Caki2 (cell line): ENCODE measurements at places on chromosomes 11 and 22.

GRCh38 chr11:59708537-59708936, 5.1 kb downstream of the OR10V1 start:
- DNase-seq: no peak

- no peak for DNase-seq
Measured at GRCh38 chr11:7278314-7278917, 26.7 kb downstream of the SYT9 start.

DNA sequence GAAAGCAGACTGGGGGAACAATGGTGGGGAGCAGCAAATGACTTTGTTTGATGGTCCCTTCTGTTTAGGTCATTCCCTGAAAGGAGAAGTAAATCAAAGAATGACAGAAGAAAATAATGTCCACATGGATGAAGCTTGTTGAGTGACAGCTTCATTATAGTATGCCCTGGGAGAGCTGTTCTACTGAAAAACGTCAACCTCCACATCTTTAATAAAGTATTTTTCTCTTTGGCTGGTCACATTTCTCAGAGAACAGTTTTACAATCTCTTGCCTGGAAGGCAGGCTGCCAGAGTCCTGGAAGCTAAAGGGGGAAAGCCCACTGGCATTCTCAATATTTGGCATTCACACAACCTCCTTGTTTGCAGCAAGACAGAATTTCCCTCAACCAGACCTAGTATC, 287.9 kb downstream of the SWAP70 start:
- no peak for DNase-seq

GRCh38 chr22:23281406-23282088, 101.2 kb downstream of the BCR start:
- DNase-seq: no peak

GRCh38 chr11:85680897-85681296, 5.1 kb downstream of the CCDC89 start:
- peak; percentile 18 for DNase-seq

GRCh38 chr11:12356944-12357655, 20.3 kb upstream of the PARVA start:
- no peak for DNase-seq

DNA sequence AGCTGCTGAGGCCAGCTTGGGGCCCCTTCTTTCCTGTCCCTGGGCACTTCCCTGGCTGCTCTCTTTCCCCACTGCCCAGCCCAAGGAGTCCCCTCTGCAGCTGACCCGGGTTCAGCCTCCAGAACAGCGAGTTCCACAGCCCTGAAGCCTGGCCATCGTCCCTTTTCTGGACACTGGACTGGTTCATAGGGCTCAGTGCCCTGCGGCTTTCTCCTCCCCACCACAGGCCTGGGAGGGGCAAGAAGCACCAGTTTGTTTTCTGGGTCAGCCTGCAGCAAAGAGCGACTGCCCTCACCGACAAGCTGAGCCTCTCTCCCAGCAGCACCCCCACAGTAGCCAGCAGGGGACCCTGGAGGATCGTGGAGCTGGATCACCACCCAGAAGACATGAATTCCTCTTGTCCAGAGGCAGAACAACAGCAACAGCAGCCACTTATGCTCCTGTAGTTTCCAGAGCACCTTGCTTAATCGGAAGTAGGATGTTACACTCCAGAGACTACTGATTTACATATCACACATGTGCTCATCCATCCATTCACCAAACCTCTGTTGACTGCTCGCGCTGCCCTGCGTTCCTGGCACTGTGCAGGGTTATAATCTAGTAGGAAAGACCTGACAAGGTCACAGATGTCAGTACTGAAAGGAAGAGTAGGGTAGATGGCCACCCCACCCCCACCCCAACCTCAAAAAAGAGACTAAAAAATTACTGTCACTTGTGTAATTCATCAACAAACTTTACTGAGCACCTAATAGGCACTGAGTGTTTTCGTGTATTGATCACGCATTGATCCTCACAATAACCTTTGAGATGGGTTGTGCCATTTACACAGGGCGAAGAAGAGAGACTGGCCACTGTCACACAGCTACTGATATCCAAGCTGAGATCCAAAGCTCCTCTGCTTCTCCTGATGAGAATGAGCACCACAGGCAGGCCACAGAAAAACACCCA, 13.0 kb upstream of the CXCR5 start:
- DNase-seq: peak; percentile 72

GRCh38 chr11:10263929-10264328, 30.1 kb downstream of the SBF2 start:
- DNase-seq: no peak

GRCh38 chr22:45843031-45843430, 133.9 kb downstream of the WNT7B start:
- DNase-seq: no peak

- no peak for DNase-seq
Measured at GRCh38 chr11:109696191-109696897, 274.4 kb downstream of the C11orf87 start.

DNA sequence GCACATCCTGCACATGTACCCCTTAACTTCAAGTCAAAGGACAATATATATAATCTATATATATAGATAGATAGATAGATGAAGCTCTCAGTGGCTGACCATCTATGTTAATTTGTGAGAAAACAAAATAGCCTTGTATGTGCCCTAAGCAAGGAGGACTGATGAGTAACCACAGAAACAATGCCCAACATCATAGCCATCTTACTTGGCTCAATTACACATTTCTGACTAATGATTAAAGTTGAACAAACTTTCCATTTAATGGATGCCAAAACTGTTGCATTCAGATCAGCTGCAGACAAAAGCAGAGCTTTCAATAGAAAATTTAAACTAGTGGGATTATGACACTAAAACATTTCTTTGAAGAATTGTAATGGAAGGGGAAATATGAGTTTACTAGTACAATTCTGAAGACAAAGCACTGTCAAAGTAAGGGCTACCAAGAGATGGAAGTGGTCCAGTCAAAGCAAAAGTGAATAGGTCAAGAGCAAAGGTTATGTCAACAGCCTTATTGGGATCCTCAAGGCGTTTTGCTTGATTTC, 1188.2 kb upstream of the RAG2 start:
- peak; percentile 51 for DNase-seq

DNA sequence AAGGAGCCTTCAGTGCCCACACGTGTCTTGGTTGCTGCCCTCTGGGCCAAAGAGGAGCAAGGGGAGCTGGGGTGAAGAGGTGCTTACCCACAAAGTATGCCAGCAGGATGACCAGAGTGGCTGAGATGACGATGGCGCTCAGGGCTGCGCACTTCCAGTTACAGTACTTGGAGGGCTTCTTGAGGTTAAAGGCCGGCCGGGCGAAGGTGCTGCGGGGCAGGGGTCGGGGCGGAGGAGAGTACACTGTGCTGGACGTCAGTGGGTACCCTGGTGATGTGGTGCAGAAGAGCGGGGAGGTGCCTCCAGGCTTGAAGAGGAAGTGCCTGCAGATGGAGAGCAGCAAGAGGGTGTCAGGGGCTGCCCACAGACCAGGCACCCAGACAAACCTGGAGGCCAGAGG, 315.0 kb upstream of the NARS2 start:
- no peak for DNase-seq

- DNase-seq: no peak
Measured at GRCh38 chr22:17647991-17648390, 9.4 kb downstream of the BCL2L13 start.

DNA sequence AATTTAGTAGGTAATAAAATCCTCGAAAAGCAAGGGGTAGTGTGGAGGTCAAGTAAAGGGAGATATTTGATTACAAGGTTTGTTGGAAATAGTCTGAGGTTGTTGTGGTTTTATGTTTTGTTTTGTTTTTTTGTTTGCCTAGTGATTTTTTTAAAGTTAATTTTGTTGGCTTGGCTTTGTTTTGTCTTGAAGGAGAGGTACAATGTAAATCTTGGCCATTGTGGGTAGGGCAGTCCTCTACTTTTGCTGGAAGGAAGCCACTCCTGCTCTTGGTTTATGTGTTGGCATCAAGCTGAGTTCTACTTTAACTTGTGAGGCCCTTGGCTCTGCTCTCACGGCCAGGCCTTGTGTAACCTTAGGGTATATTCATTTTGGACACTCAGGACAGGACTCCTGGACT, 3.2 kb downstream of the AMOTL1 start:
- no peak for DNase-seq

DNA sequence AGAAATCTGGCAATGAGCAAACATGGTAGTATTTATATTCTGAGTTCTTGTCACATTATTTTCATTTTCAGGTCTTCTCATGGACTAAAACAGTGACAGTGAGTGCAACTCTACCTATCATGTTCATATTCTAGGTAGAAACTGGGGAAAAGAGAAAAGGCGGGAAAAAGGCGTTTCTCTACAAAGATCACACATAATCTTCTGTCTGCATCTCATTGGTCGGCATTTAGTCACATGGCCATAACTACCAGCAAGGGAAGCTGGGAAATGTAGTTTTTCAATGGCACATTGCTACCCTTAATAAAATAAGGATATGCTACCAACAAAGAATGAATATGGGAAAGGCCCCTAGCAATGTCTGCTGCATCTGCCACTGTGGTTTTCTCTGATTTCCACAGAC, 57.6 kb upstream of the B3GAT1 start:
- no peak for DNase-seq

DNA sequence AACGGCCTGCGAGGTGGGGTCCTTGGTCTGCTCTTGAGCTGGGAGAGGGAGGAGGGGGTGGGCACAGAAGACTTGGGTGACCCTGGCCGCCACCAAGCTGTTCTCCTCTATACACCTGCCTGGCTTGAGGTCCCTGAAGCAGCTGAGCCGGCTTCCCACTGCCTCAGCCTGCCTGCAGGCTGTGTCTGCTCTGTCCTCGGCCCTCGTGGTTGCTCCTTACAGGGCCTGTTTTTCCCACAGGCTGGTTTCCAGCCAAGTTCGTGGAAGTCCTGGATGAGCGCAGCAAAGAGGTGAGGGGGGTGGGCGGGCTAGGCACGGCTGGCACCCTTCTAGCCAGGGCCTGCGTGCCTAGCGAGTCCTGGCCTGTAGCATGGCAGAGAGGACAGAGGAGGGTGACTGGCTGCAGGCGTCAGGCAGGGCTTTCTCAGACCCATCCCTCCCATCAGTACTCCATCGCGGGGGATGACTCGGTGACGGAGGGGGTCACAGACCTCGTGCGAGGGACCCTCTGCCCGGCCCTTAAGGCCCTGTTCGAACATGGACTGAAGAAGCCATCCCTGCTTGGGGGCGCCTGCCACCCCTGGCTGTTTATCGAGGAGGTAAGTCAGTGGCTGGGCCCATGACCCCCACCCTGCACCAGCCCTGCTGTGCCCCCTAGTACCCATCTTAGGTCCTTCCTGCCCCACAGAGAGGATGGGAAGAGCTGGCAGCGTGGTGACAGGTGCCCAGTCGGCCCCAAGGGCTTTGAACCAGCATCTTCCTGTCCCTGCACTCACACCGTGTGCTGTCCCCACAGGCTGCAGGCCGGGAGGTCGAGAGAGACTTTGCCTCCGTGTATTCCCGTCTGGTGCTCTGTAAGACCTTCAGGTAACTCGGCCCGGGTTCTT, 37.7 kb downstream of the SGSM3 start:
- no peak for DNase-seq

GRCh38 chr11:32792111-32792947, 2.1 kb downstream of the CCDC73 start:
- DNase-seq: no peak

GRCh38 chr11:115161876-115162275, 342.3 kb downstream of the CADM1 start:
- DNase-seq: no peak

- no peak for DNase-seq
Measured at GRCh38 chr11:119361941-119362725, 15.6 kb upstream of the MFRP start.

DNA sequence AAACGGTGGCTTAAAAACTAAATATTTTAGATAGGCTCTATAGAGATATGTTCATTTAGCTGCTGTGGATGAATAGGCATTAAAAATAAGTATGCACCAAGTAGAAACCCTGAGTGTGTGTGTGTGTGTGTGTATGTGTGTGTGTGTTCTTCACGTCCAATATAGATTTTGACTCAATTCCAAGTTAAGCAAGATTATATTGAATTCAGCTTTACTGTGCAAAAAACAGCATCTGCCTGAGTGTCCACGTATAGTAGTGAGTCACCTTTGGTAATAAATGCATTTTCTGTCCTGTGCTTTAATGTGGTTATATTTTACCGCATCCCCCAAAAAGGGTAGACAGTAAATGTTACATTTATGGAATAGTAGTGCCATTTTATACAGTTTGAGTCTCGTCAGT, 71.2 kb downstream of the PDHX start:
- DNase-seq: no peak

GRCh38 chr22:18067121-18067520, 10.7 kb upstream of the PEX26 start:
- no peak for DNase-seq

DNA sequence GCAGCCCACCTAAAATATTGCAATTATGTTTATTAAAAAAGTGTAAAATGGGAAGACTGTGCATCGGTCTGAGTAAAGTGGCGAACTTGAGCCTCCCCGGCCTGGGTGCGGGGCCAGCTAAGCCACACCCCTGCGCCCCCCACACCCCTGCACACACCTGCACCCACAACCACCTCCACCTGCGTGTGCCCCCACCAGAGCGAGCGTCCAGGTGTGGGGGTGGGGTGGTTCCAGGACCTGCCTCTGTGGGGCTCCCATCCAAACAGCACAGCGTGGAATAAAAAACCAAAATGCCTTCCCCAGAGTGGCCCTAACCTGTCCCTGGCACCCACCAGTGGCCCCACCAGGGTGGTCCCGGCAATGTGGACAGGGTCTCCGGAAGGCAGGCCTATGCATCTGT, 30.1 kb upstream of the CARS1 start:
- no peak for DNase-seq

DNA sequence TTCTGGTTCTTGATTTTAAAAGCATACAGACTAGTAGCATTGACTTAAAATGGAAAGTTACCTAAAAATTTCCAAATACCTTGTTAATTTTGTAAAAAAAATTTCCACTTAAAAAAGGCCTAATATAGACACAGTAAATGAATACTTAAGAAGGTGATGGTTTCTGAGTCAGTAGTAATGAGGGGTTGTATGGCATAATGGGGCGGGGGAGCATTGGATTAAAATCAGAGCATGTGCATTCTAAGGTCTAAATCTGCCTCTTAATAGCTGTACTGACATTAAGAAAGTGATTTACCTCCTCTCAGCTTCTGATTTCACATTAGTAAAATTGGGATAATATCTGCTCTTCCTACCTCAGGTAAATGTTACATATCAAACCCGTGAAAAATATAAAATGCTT, 446.5 kb downstream of the AASDHPPT start:
- no peak for DNase-seq

GRCh38 chr11:93073026-93073425, 103.6 kb downstream of the MTNR1B start:
- no peak for DNase-seq

DNA sequence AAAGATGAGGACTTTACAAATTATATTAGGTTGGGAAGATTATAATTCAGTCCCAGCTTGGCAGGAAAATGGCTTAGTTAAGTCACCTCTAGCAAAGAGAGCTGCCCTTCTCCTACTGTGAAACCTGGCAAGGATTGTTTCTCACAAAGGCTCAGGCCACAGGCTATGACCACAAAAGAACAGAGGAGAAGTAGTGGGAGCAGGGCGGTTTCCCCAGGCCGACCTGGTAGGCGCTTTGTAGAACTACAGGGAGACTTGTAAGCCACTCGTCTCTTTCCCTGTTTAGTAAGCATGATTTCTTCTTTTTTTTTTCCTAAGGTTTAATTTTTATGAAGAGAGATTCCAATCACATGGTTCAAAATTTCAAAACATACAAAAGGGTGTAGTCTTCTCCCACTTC, 4.6 kb downstream of the SNAP29 start:
- no peak for DNase-seq
